Left forelimb (tissue), 1 donor: ENCODE measurements at places on chromosomes 3 and 15.

GRCh38 chr3:175200391-175201095 lies 341.4 kb downstream of the NAALADL2 start:
- no peak for DNase-seq

DNA sequence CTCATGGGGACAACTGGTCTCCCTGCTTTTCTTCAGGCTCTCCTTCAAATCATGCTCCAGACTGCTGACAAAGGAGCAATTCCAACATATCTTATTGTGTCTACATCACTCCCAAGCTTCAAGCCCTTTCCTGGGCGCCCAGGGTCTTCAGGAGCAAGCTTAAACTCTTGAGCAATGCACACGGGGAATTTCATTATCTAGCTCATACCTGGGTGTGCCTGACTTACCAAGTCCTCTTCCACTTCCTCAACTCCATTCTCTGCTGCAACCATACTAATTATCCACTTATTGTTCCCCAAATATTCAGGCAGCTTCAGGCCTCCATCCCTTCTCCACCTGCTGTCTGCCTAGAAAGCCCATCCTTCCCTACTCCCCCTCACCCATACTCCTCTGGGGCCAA lies 50.6 kb downstream of the B3GNT5 start:
- DNase-seq = no peak

DNA sequence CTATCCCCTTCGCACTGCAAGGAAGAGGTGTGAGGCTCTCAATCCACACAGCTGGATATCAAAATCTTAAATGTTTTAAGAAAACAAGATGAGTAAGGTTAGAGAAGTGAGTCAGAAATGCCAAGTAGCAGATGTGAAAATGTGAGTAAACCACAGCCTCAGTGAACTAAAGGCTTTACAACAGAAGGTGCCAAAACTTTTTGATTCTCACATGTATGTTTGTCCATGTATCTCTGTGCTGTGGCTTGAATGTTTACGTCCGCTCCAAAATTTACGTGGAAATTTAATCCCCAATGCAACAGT lies 126.8 kb upstream of the PFN2 start:
- no peak for DNase-seq

GRCh38 chr15:31545257-31545656 lies 218.6 kb downstream of the KLF13 start:
- DNase-seq = no peak

GRCh38 chr15:48869966-48870365 lies 8.0 kb upstream of the EID1 start:
- no peak for DNase-seq

DNA sequence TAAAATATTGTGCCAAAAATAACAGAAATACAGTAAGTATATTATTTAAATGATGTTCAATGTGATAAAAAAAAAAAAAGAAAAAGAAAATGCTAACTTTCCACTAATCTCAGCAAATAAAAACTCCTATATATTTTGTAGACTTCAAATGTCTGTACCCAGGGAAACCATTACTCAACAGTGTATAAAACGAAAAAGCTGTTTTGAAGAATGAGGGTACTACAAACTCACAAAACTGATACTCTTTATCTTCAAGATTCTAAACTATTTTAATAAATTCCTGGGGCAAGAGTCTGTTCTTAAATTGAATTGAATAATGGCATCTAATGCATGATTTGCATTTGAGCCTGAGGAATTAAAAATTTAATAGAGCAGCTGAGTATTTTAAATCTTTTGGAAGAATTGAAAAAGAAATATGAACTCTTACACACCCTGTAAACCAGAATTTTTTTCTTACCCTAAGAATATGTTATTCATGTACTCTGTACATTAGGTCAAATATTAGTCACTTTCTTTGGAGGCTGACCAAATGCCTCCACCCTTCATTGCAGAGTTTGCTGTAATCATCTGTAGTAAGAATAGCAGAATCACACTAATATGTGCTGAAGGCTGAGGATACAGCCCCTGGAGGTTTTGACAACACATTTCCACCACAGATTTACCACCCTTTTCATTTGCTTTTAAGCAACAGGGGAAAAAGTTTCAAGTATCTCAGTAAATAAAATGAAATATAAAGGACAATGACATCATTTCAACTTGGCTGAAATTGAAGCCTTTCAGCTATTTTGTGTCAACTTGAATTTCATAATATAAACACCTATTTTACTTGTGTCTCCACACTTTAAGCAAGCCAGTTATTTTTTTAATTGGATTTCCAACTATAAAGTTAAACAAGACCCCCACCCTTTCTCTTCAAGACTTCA lies 79.7 kb downstream of the FBN1 start:
- DNase-seq = no peak

DNA sequence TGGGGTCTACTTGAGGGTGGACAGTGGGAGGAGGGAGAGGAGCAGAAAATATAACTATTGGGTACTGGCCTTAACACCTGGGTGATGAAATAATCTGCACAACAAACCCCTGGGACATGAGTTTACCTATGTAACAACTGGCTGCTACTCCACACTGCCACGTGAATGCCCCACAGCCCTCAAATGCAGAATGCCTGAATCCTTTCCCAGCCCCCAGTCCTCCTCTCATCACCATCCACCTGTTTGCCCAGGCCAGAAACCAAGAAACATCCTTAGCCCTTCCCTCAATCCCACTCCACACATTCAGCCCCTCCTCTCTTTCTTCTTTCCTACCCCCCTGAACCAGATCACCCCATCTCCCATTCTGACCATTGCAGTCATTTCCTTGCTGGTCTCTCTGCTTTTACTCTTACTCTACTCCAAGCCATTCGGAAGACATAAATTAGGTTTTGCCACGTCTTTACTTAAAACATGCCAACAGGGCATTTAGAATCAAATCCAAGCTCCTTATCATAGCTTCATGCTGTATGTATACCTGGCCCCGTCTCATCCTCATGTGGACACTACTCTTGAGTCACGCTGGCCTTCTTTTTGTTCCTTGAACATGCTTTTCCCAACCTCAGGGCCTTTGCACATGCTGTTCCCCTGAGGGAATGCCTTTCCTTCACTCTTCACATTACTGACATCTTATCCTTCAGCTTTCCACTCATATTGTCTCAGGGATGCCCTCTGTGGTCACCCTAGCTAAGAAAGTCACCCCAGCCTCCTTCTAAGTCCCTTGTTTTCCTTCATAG lies 137.5 kb upstream of the ABHD17C start:
- no peak for DNase-seq

DNA sequence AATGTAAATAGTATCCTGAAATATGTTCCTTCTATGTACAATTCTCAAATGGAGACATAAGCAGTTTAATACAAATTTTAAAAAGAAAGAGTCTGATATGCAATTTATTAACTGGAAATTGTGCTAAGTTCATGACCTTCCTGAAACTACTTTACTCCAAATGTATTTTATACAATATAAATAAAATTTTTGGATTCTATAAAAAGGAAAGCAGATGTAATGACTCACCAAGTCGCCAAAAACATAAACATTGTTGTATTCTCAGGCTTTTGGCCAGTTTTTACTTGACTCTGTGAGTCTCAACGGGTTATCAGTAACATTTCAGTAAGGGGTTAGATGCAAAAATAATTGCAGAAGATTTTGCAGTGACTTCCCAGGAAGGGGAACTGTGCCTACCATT lies 948.2 kb downstream of the EPHA3 start:
- no peak for DNase-seq

- no peak for DNase-seq
Measured at GRCh38 chr15:101641894-101642293, 10.3 kb downstream of the TM2D3 start.

GRCh38 chr15:52789601-52790168 lies 451 bp downstream of the ONECUT1 start:
- no peak for DNase-seq

DNA sequence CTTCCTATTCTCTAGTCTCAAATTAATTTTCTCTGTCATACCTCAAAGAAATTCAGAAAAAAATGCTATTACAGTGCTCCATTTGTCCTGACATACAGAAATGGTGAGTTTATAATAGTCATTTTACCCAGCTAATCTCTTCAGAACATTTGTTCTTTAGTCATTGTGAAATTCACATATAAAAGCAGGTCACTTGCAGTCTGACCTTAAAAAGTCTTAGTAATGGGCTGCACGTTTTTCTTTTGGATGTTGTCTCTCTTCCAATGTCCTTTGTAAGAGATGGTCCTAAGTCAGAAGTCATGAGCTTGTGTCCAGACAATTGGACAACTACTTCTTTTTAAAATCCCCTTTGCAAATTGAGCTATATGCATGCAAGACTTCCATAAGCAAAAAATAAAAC lies 17.0 kb upstream of the IL1RAP start:
- DNase-seq = no peak

DNA sequence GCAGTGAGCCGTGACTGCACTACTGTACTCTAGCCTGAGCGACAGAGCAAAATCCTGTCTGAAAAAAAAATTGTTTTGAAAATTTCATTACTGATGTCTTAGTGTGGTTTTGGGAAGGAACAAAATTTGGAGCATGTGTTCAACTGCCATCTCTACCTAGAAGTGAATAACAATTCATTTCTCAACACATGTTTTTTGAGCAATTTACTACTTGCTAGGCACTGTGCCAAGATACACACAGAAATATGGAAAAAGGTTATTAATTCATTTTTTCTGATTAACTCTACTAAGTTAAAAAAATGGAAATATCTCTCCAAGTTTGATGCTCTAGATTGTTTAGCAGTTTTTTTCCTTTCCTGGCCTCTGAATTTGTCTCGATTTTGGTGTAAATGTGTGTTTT lies 5.2 kb upstream of the TCF12 start:
- DNase-seq = no peak
